ENCODE measurements at places on chromosomes 16 and 17.
A peak's percentile ranks its signal among the peaks of the same experiment; 100 is the strongest.

DNA sequence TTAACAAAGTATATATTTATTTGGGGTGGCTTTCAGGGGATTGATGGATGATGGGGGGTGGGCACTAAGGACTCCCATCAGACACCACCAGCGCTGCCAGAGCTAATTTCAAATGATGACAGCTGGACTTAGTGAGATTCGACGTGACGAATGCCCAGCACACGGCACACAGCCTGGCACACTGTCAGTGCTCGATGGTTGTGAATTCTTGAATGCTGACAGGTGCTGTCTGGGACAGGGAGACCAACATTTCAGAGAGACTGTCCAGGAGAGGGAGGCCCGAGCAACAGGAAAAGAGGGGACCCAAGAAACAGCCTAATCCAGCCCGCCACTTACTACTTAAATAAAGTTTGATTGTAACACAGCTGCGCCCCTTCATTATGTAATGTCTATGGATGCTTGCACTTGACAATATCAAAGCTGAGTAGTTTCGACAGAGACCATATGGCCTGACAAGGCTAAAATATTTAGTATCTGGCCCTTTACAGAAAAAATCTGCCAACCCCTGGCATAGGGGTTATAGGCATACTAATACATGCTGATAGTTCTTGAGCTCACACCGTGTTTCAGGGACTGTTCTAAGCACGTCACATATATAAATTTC, 6.2 kb upstream of the MPRIP start:
- DNase-seq = no peak

- DNase-seq = no peak
Measured at GRCh38 chr16:86664522-86665318, 86.4 kb downstream of the FOXL1 start.

GRCh38 chr17:50697663-50698272, 9.9 kb downstream of the ANKRD40 start:
- DNase-seq = no peak

GRCh38 chr17:39755554-39756379, 18.0 kb downstream of the GRB7 start:
- peak; percentile 82 for DNase-seq

GRCh38 chr17:27488231-27488630, 32.0 kb downstream of the KSR1 start:
- DNase-seq = no peak

- DNase-seq = no peak
Measured at GRCh38 chr17:28550858-28551257, 1.6 kb downstream of the UNC119 start.

Measured in GM13976 (cell line).